ENCODE measurements at places on chromosomes 7 and 10.

- DNase-seq = peak; percentile 40
Observed at GRCh38 chr10:58220769-58221451, 46.8 kb downstream of the IPMK start.

- DNase-seq = no peak
Observed at GRCh38 chr7:50426280-50427045, 23.7 kb downstream of the FIGNL1 start.

GRCh38 chr10:6351495-6351894, 148.8 kb downstream of the PFKFB3 start:
- peak; percentile 22 for DNase-seq

GRCh38 chr7:9505516-9505915, 1072.1 kb downstream of the NXPH1 start:
- no peak for DNase-seq

DNA sequence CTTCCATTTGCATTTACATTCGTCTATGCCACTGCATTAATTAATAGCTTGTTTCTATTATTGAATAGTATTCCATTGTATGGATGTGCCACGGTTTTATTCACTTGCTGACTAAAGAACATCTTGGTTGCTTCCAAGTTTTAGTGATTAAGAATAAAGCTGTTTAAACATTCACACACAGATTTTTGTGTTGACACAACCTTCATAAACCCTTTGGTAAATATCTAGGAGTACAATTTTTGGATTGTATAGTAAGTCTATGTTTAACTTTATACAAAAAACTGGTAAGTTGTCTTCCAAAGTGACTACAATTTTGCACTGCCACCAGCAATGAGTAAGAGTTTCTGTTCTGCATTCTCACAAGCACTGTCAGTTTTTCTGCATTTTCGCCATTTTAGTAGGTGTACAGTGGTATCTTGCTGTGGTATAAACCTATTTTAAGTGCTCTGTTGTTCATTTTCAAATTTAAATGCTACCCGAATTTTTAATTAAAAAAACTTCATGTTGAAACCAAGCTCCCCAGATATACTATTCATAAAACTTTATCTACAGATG, 121.4 kb downstream of the RNF133 start:
- DNase-seq = no peak

GRCh38 chr7:24797270-24797669, 40.0 kb upstream of the GSDME start:
- DNase-seq = no peak

DNA sequence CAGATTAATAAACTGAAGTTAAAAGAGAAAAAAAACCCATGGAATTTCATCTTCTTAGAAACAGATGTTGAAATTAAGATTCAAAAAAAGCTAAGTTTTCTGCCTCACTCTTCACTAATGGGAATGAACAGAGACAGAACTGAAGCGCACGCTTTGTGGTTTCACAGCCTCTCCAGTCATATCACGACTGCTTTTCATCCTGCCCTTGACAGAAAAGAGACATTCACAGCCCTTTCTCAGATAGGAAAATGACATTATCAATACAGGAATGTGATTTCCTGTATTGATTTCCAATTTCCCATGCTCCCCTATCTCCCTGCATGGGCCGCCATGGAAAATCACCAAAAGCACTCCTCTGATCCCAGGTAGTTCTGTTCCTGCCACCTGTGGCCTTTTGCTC, 108.2 kb downstream of the PFKFB3 start:
- no peak for DNase-seq
